ENCODE measurements at places on chromosomes 3 and 15.

GRCh38 chr3:16455001-16455400, 58.5 kb downstream of the RFTN1 start:
- no peak for DNase-seq

- no peak for DNase-seq
Observed at GRCh38 chr3:132326251-132326650, 9.0 kb downstream of the ACP3 start.

GRCh38 chr15:57237301-57237642, 139.0 kb upstream of the CGNL1 start:
- no peak for DNase-seq

GRCh38 chr3:13085081-13085845, 12.0 kb upstream of the IQSEC1 start:
- no peak for DNase-seq
